A549 treated with CpdA at 1 μM for 4 hours (cell line): ENCODE measurements at places on chromosomes 5 and 9. TPM values are rescaled to one million over a fixed set of nuclear protein-coding genes. Genes with fewer than 3 reads are reported as not detected.

The SLC22A4 gene
- 3.5 to 4.7 TPM (median 4.2 TPM) in 5 replicates for total RNA-seq

The APBA1 gene
- 0.10 to 0.43 TPM (median 0.33 TPM) in 5 replicates for total RNA-seq

The RORB gene
- not detected in 5 replicates for total RNA-seq

The CCDC180 gene
- 0.15 to 0.94 TPM (median 0.86 TPM) in 5 replicates for total RNA-seq

The CCNO gene
- total RNA-seq = 5.4 to 10.2 TPM (median 8.9 TPM) in 5 replicates

The TRMT10B gene
- 5.6 to 7.1 TPM (median 6.1 TPM) in 5 replicates for total RNA-seq

The RNF183 gene
- not detected in 5 replicates for total RNA-seq

The SHISAL2B gene
- not detected in 5 replicates for total RNA-seq

The PPIC gene
- total RNA-seq = 16.2 to 18.8 TPM (median 16.6 TPM) in 5 replicates

The PCDHGA10 gene
- total RNA-seq = 0.01 TPM in 1 of 5 replicates, not detected in the others
